ENCODE measurements at places on chromosomes 5 and 9.

GRCh38 chr5:126998201-126998631, 32.1 kb downstream of the MARCHF3 start:
- DNase-seq = no peak

GRCh38 chr5:95519681-95520080, 35.1 kb downstream of the SKIC3 start:
- DNase-seq = no peak

GRCh38 chr5:55758714-55759113, 20.9 kb downstream of the DDX4 start:
- DNase-seq = no peak

DNA sequence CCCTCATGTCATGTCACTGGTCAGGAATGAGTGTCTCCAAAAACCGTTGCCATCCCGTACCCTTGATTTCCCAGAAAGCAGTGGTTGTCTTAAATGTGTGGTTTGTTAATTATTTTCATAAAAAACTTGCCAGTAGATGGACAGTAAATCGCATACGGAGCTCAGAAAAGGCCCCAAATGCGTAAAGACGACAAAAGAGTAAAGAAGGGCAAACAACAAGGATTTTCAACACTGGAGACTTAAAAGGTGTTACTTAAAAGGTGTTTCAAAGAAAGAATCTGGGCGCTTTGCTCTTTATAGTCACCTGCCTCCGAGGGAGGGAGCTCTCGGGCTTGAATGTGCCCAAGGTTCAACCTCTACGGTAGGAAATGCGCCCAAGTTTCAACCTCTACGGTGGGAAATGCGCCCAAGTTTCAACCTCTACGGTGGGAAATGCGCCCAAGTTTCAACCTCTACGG, 734 bp downstream of the KIF27 start:
- DNase-seq = no peak

DNA sequence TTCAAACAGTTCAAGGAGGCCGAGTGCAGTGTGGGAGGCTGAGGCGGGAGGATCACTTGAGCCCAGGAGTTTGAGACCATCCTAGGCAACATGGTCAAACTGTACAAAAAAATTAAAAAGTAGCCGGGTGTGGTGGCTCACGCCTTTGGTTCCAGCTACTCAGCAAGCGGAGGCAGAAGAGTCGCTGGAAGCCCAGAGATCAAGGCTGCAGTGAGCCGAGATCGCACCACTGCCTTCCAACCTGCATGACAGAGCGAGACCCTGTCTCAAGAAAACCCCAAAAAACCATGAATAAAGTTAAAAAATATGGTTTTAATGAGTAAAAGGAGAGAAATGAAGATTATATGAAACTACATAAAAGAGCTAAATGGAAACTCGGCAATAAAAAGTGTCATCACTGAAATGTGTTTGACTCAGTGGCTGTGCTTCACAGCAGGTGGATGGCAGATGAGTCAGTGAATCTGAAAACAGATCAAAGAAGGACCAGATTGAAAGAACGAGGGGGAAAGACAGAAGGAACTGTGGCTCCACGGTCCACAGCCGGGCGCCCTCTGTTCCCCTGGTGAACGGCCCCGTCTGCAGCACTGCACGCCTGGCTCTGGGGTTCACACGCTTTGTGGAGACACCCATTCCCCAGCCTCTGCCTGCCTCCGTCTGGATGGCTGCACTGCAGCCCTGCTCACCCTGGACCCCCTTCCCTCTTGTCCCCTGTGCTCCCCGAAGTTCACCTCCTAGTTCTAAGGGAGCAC, 25.1 kb downstream of the EXD3 start:
- no peak for DNase-seq

DNA sequence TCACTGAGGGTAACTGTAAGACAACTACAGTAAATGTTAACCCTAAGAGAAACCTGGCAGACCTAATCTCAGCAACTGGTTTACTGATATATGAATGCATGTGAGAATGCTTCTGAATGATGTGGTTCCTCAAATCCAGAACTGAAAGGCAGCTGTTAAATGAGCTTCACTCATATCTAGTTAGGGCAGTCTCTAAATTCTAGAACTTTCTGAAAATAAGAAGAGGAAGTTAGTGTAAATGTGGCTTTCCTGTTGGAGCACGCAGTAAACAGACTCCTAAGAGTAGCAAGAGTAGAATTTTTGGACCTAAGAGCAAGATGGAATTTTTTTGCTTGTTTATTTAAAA, 117.9 kb upstream of the KCNN2 start:
- no peak for DNase-seq

DNA sequence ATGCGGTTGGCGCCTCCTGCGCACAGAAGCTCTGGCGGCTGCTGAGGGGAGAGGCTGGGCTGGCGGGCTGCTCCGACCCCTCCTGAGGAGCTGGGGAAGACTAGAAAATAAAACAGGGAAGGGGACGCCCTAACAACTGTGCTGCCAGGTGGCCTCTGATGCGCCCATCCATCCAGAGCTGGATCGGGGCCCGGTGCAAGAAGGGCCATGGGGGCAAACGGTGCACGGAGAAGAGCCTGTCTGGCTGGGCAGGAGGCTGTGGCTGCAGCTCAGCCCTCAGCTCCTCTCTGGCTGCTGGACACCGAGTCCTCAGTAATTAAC, 21.0 kb upstream of the MRNIP start:
- no peak for DNase-seq

DNA sequence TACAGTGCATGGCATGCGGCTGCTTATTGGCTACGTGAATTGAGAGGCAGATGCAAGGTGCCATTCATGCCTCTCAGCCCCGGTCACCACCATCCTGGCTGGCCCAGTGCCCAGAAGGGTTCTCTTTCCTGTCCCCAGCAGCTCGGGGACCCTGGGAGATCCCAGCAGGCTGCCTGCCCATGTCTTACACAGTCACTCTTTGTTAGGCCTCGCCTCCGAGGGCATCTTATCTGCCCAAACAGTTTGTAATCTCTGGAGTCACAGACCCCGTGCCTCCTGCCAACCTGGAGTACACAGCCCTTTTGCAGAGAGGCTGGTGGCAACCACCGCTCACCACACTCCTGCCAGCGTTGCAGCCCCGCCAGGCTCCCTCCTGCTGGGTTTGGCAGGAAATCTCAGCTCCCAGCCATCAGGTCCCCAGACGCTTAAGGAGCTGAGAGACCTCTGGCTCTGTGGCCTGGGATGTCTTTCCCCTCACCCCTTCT, 7.0 kb upstream of the AK1 start:
- DNase-seq = no peak

DNA sequence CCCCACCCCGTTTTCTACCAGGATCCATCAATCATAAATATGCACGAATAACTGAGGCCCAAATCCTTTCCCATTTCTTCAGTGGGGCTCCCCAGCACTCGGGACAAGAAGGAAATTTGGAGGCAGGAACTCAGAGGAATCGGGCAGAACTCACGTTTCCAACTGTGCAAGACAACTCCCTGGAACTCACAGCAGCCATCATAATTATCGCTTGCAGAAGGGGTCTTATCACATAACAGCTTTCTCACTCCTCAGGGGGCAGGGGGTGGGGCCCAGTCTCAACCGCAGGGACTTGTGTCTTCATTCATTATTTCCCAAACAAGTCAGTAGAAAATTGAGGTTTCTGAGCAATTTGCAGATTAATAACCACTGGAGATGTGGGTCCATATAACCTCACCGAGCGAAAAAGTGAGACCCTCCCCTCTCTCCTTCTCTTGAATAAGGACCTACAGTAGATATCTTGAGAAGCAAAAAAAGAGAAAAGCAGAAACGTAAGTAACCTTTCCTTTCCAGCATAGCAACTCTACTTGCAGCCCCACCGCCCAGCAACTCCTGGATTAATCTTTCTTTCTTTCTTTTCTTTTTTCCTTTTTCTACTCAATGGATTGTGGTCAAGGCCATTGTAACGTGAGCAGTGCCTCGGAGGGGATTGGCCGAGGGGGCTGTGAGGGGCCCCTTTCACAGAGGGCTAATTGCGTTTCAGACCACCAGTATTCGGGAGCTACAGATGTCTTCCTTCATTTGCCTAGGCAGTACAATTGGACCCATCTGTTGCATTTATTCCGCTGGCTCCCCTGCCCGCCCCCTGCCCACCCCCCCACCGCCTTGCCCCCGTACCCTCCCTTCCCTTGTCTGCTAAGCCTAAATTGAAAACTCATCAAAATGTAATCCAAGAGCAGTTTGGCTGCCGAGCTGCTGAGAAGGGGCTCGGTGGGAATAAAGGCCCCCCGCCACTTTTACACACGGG, 24.7 kb upstream of the TIFAB start:
- no peak for DNase-seq

DNA sequence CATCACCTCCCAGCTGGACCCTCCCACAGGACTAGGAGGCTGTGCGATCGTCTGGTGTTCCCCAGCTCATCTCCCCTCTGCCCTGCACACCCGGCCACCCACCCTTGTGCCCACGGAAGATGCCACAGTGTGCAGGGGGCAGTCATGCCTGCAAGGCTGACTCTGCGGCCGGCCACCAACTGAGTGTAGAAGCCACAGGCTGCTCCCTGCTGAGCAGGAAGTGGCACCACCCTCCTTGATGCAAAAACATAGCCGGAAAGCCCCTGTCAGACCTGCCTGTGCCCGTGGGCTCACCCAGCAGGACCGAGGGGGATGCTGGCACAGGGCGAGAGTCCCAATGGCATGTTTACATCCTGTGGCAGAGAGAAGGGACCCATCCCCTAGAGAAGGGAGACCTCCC, 40.3 kb upstream of the SLC12A7 start:
- no peak for DNase-seq

DNA sequence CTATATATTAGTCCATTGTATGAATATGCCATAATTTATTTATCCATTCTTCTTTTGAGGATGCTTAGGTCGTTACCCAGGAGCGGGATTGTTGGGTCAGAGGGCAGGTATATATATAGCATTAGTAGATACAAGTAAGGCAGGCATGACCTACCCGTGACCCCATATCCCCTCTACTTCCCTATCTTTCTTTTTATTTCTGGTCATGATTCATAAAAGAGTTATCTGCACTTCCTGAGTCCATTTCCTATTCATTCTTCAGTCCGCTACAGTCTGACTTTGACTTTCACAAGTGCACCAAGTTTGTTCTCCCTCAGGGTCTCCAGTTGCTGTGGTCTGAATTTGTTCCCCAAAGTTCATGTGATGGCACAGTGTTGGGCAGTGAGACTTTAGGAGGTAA, 6.9 kb downstream of the RHOBTB3 start:
- DNase-seq = no peak

DNA sequence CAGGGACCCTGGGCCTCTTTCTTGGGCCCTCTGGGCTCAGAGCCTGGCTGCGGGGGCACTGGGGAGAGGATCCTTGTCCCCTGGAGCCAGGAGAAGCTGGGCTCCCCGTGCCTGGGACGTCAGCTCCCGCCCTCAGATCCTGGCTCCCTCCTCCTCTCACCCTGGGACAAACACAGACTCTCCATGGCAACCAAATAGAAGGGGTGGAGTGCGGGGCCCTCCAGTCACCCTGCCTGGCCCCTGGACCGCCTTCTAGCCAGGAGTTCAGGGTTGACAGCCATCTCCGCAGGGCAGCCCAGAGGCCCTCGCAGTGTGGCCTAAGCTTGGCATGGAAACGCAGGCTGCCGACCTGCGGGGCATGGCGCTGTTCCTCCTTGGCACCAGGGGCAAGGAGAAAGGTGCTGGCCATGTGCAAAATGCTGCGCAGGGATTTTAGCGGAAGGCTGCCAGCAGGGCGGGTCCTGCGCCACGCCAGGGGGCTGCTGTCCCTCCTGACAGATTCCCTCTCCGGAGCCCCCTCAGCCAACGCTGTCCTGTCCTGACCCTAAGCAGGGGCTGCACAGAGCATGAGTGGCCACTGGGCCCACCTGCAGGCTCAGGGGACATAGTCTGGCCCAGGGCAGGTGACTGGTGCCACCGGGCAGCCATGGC, 1.0 kb downstream of the ZDHHC11 start:
- no peak for DNase-seq

GRCh38 chr9:117772960-117773359, 68.8 kb downstream of the TLR4 start:
- DNase-seq = no peak

- DNase-seq = no peak
Measured at GRCh38 chr5:14143841-14144585, 871 bp downstream of the TRIO start.

GRCh38 chr5:131536850-131537448, 98.1 kb downstream of the RAPGEF6 start:
- DNase-seq = no peak

DNA sequence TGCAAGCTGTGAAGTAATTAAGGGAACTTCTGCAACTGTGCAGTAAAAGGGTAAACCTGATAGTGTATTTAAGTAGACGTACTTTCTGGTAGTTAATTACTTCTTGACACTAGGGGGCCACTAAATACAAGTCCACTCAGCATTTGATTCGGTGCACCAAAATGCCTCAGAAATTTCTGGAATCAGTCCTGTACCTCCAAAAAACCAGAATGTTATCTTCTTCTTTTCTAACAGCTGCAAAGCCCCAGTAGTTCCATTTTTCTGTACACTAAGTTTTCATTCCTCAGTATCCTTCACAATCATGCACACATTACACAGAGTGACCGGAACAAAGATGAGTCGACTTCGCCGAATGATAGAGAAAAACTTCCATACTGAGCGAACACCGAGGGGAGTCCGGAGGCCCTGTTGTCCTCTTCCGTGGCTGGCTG, 484 bp downstream of the GFM2 start:
- DNase-seq = no peak

DNA sequence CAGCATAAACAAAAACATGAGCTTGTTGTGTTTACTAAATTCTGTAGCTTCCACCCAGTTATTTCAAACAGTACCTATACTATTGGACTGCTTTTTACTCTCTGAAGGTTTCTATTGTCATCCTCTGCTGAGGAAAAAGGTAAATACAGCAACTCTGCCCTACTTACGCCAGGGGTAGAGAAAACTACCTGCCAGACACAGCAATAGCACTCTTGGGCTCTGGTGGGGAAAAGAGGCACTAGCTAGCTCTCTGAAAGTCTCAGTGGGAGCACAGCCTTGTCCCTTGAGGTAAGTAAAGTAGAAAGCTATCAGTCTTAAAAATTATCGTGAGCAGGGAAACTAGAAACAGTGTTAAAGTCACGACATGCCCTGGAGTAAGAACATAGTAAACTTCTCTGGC, 3.7 kb downstream of the HCN1 start:
- no peak for DNase-seq

DNA sequence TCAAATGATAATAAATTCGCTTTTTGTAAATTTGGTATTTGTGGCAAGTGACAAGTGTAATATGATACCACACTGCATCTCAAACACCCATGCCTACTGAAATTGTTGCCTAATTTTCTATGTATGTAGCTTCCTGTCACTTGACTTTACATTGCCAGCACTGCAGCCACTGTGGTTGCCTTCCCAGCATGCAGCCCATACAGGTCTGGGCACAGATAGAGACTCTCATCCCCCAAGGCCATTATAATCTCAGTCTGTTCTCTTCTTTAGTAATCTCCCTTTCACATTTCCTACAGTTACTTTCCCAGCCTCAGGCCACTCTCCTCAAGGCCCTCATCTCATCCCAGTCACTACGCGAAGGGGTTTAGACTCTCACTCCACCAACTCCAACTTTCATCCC, 1200.6 kb downstream of the PTPRD start:
- DNase-seq = no peak

DNA sequence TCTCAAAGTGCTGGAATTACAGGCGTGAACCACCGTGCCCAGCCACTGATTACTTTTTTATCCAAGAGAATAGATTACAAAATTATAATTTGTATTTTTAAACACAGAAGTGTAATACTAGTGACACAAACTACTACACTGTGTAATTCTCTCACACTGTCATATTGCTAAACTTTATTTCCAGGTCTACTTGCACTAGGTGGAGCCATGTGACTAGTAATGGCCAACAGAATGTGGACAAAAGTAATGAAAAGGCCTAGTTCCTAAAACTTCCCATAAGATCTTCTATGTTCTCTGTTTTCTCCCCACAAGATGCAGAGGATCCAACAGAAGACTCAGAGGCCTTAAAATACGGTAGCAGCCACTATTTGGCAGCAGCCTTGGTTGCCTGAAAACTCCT, 27.3 kb downstream of the NADK2 start:
- DNase-seq = no peak

All from stimulated activated CD8-positive, alpha-beta memory T cell treated with anti-CD3 and anti-CD28 coated beads, Interleukin-2, amount 100 ng/mL, for 1 hour (primary cell).